ENCODE measurements at places on chromosomes 1 and 21. TPM values are rescaled to one million over a fixed set of nuclear protein-coding genes. Genes with fewer than 3 reads are reported as not detected.

The BMP8B gene
- total RNA-seq, result 0.26 TPM

DNA sequence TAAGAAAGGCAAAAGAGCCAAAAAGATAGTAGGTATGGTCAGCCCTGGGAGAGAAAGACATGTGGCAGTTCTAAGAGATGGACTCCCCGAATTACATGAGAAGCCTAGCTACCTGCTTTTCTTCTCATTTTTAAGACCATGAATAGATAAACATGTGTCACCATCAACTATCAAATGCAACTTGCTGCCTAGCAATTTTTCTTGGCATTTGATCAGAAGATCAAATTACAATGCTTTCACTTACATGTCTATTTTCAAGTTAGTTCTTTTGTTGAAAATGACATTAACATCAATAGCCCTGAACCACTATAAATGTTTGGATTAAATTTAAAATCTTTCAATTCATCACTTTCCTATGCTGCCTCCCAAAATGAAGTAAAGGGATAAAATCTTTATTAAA, 212.3 kb downstream of the HHIPL2 start:
- H3K4me3 ChIP-seq, result no peak overlapping the region
- DNase-seq, result no peak
- no peaks in the 10 kb centered on the region for H3K4me1 ChIP-seq
- no peak overlapping the region for H3K27ac ChIP-seq
- no peaks in the 10 kb centered on the region for H3K27me3 ChIP-seq
- no peaks in the 10 kb centered on the region for H3K36me3 ChIP-seq

DNA sequence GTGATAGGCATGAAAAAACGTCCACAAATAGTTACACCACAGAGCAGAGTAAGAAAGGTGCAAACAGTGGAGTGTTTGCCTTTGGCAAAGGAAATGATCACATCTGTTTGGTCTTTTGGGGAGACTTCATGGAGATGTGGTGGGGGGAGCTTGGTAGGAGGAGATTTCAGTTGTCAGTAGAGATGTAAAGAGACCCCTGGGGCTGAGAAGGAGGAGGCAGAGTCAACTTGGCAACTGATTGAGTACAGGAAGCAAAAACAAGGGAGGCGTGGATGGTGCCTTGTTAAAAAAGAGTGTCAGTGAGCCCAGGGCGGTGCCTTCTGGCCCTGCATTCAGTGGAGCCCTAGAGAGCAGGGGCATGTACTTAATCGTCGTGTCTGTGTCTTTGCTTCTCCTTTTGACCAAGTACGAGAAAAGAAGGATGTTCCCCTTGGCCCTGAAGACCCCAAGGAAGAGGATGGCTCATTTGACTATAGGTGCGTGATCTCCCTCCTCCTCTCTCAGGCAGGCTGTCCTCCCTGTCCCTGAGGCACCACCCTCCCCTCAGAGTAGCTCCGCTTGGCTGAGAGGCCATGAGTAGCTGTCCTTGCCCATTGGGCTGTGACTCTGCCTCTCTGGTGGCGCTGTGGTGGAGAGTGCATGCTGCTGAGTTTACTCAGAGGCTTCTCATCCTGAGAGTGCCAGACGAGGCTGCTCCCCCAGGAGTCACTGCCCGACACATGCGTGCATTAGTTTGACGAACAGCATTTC, 30.4 kb upstream of the CNTN2 start:
- H3K4me3 ChIP-seq, result no peak overlapping the region
- DNase-seq, result no peak
- no peaks in the 10 kb centered on the region for H3K4me1 ChIP-seq

The KRTAP19-2 gene
- total RNA-seq, result not detected

- no peaks in the 10 kb centered on the region for H3K27me3 ChIP-seq
- H3K27ac ChIP-seq, result peak overlapping the region; percentile 91
- peaks cover 52% of the 10 kb centered on the region for H3K36me3 ChIP-seq
- peak overlapping the region; percentile 38 for H3K4me3 ChIP-seq
These were observed 17.0 kb downstream of the C1orf159 start for GRCh38 chr1:1098681-1099421.

Data from activated CD8-positive, alpha-beta T cell treated with anti-CD3 and anti-CD28 coated beads, Interleukin-2, amount 10 ng/mL, durations not matched to agents 7 days and 5 days (primary cell).